ENCODE measurements at places on chromosomes 5 and 9.

DNA sequence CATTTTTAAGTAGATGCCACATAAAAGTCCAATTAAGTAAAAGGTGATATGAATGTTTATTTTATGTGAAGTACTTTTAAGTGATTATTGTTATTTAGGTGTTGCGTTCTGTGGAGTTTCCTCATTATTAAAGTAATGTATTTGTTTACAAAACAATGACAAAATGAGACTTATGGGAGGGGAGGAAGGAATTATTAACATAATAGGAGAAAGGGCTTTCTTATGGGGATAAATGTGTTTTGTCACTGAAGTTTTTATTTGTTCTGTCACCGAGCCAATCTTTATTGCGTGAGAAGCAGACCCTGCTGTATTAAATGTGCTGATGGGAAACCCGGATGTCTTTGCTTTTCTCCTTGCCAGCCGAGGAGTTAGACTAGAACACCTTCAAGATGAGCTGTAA is 44.5 kb downstream of the TRIO start:
- DNase-seq = no peak

- DNase-seq = no peak
Measured at GRCh38 chr5:169094586-169095409, 206.1 kb downstream of the SLIT3 start.

DNA sequence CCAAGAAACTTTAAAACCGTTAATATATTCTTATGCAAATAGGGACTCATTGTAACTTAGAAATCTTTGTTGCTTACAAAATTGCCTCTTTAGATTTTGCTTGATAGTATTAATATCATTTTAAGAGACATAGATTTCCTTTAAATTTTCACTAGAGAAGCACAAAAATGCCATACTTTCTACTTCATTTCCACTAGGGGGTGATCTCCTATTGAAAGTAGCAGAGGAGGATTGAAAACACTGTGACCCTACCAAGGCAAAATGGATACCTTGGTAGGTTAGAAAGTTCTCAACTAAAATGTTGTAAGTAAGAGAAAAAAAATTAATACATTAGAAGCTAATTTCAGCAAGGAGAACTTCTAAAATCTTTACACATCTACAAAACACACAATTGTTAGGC is 204.9 kb downstream of the CHSY3 start:
- DNase-seq = no peak

- DNase-seq = no peak
Measured at GRCh38 chr9:95171596-95171995, 145.9 kb downstream of the FANCC start.

DNA sequence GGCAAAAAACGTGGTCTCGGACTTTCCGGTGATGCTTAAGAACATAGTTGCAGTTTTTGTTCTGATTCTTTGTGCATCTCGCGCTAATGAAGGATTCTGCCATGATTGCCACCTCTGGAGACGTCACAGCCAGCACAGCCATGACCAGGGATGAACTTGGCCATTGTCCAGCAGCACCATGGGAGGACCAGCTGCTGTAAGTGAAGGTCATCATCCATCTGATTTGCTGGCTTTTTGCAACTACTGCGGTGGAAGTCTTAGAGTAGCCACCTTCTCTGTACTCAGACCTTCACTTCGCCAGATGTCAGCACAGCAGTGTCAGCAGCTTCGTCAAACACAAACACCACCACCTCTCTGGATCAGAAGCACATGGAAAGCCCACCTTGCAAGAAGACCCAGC is 45.7 kb downstream of the NSUN2 start:
- DNase-seq = no peak

- DNase-seq = no peak
Measured at GRCh38 chr5:141121985-141122384, 367 bp downstream of the PCDHB4 start.

DNA sequence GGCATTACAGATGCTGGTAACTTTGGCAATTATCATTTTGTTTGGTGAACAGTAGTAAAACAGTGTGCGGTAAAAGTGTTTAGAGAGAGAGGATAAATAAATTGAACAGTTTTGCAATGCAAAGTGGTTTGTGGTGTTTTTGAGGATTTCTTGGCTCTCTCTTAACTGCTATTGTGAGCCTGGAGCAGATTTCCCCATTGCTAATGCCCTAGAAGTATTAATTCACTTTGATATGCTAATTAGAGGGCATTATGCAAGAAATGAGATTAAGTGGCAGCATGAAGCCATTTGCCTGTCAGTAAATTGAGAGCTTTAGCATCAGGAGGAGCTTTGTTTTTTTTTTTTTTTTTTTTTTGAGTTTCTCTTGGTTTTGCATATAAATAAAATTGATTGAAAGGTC is 8.2 kb downstream of the PBX3 start:
- DNase-seq = no peak

DNA sequence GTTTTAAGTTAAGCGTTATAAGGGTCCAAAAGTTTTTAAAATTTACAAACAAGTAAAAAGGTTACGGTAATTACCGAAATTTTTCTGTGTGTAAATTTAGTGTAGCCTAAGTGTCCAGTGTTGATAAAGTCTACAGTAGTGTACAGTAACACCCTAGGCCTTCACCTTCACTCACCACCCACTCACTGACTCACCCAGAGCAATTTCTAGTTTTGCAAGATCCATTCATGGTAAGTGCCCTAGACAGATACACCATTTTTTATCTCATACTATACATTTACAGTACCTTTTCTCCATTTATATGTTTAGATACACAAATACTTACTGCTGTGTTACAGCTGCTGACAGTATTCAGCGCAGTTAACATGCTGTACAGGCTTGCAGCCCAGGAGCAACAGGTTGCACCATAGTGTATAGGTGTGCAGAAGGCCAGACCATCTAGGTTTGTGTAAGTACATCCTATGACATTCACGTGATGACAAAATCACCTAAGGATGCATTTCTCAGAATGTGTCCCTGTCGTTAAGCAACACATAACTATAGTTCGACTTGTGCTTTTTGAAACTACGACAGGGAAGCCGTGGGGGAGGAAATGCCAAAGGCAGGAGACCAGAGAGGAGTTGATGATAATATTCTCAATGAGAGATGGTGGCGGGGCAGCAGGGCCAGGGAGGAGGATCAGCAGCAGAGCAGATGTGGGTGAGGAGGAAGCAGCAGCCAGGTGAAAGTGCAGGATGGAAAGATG is 48.6 kb downstream of the PSMB7 start:
- DNase-seq = no peak

DNA sequence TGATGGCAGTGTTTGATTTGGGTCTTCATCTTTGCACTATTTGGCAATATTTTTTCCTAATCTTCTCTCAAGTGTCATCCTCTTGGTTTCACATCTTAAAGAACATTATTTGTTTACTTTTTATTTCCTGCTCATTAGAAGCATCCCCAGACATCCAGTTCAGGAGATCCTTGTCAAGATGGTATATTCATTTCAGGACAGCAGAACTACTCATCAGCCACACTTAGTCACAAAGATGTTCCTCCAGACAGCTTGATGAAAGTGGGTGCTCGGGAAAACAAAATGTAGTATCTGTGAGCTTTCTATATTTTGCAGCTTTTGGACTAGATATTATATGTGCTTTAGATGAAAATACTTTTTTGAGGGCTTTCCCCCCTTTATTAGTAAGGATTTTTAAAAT is 72.1 kb upstream of the SREK1 start:
- DNase-seq = no peak

- no peak for DNase-seq
Measured at GRCh38 chr9:80649001-80649420, 1040.3 kb downstream of the TLE1 start.

- DNase-seq = no peak
Measured at GRCh38 chr5:16064135-16064893, 115.3 kb downstream of the MARCHF11 start.

DNA sequence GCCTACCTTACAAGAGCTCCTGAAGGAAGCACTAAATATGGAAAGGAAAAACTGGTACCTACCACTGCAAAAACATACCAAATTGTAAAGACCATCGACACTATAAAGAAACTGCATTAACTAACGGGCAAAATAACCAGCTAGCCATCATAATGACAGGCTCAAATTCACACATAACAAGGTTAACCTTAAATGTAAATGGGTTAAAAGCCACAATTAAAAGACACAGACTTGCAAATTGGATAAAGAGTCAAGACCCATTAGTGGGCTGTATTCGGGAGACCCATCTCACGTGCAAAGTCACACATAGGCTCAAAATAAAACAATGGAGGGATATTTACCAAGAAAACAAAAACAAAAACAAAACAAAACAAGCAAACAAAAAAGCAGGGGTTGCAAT is 49.4 kb downstream of the POU5F2 start:
- no peak for DNase-seq

- no peak for DNase-seq
Measured at GRCh38 chr9:103681435-103681834, 412.7 kb upstream of the SMC2 start.

GRCh38 chr9:14822666-14823065 is 87.6 kb downstream of the FREM1 start:
- no peak for DNase-seq

DNA sequence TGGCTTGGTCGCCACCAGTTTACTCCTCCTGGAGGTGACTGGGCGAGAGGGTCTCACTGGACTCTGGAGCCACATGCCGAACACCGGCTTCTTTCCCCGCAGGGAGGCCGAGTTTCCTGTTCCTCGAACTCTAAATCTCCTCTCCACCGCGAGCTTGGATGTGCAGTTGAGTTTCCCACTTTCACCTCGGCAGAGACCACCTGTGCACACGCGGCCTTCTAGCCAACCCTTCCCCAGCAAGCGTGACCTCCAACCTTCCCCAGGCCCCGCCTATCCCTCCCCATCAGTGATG is 380.1 kb downstream of the IRX2 start:
- DNase-seq = no peak

GRCh38 chr5:31583129-31583528 is 51.0 kb downstream of the C5orf22 start:
- no peak for DNase-seq

DNA sequence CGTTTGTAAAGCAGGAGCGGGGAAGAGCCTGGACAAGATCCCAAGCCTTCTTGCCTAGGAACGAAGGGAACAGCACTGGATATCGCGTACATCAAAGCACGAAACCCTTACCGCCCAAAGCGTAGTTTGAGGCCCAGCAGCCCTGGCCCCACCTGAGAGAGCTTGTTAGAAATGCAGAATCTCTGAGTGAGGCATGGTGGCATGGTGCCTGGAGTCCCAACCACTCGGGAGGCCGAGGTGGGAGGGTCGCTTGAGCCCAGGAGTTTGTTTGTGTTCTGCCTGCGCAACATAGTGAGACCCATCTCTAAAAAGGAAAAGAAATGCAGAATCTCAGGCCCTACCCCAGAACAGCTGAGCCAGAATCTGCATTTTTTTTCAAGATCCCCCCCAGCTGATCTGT is 90.6 kb downstream of the AMBP start:
- DNase-seq = no peak
